ENCODE measurements at places on chromosomes 3 and 15.

DNA sequence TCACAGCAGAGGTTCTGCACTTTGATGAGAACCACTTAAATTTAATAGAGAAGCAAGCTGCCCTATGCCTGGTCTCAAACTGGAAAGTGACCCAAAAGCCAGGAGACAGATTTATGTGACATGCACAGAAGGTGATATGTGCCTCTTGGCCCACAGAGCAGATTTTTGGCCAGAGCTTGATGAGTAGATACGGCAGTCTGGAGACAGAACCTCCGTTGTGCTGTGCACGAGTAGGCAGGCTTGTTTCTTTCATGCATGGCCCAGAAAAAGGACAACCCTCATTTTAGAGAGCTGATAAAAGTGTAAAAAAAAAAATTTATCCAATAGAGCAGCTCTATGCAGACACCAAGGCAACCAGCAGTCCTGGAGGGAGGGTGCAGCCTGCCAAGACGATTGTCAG, 423.1 kb downstream of the CNTN6 start:
- no peak for DNase-seq

GRCh38 chr3:39812537-39812936, 3.1 kb downstream of the MYRIP start:
- DNase-seq = no peak

DNA sequence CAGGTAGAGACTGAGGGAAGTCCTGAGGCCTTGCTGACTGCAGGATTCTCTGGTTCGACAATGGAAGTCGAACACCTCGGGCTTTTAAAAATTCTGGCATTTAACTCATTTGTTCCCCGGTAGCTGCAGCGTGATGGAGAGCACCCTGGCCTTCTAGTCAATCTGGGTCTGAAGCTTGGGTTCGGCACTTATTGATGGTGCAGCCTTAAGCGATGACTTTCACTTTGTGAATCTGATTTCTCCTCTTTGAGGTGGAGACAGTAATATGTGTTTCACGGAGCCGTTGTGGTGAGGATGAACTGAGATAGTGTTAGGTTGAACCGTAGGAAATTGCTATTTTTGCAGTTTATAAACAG, 621 bp upstream of the PARP6 start:
- no peak for DNase-seq

DNA sequence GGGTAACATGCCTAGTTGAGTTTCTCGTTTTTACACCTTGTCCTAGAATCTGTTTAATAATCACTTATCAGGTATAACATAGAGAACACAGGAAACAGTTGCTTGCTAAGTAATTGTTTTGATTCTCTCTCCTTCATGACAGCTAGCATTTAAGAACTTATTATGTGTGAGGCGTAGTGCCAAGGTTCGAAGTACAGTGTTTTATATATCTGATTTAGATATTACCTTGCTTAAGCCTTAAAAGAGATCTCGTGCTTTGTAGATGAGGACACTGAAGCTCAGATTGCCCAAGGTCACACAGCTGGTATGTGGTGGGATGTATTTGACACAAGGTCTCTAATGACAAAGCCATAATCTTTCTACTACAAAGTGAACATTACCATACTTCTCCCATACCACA, 29.0 kb upstream of the IFT57 start:
- no peak for DNase-seq

GRCh38 chr3:182078316-182078715, 366.6 kb downstream of the SOX2 start:
- DNase-seq = no peak

DNA sequence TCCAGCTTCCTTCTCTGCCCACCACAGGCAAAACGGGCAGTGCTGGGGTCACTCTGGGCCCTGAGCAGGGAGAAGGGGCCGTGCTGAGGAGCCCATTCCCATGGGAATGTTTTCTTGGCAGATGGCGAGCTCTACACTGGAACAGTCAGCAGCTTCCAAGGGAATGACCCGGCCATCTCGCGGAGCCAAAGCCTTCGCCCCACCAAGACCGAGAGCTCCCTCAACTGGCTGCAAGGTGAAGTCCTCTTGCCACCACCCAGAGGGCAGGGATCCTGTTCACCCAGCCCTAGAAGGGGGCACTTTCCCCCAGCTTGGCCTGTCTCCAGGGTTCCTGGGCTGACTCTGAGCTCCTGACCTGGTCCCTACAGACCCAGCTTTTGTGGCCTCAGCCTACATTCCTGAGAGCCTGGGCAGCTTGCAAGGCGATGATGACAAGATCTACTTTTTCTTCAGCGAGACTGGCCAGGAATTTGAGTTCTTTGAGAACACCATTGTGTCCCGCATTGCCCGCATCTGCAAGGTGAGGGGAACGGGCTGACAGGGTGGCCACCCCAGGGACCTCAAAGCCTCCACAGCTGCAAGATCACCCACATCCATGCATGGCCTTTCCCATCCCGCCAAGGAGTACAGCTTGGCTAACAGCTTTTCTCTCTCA, 12.4 kb downstream of the CIB1 start:
- no peak for DNase-seq

DNA sequence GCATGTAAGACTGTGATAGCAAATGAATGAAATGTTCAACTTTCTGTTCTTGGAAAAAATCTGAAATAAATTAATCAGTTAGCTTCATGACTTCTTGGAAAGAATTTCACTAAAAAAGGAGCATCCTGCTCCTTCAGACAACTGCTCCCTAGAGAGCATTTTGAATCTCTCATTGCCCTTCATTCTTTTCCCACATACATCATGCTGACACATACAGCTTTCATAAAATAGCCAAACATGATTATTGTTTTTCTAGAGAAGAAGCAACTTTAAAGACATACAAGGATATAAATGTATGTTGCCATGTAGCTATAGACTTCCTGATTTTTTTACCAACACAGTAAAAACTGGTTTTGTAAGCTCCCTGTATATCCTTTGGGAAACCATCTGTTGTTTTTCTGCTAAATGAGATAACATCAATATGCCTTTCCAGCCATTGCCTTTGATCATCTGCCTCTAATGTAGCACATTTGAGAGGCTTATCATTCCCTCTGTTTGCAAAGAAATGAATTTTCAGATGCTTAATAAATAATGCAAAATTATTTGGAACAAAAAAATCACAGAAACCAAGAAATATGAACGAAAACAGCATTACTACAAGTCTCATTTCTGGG, 248.2 kb upstream of the GPR149 start:
- DNase-seq = no peak

DNA sequence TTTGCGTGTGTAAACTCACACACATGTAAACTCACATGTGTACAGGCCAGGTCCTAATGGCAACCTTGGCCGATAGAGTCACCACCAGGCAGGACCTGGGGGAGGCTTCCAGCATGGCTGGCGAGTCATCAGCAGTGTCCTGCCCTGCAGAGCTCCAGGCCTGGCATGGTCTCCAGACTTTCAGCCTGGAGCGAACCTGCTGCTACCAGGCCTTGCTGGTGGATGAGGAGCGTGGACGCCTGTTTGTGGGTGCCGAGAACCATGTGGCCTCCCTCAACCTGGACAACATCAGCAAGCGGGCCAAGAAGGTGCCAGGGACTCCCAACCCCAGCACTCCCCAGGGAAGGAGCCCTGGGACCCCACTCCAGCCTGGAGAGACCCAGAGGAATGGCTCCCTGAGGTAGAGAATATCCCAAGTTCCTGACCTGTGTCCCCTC, 1.0 kb downstream of the SEMA3B start:
- DNase-seq = no peak

DNA sequence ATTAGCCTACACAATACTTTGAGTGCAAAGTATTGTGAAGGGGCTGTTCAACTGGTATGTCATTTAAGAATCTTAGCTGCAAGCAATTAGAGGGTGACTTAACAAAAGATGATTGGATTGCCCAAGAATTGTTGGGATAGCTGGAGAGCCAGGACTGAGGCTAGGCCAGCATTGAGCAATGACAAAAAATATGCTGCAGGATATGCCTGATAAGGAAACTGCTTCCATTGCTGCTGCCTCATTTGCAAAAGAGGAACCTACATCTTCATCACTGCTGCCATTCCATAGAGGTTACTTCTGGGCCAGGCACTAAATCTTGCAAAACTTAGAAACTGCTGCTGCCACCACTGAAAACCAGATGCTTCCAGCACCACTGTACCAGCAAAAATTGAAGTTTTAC, 108.0 kb upstream of the TBC1D5 start:
- no peak for DNase-seq

DNA sequence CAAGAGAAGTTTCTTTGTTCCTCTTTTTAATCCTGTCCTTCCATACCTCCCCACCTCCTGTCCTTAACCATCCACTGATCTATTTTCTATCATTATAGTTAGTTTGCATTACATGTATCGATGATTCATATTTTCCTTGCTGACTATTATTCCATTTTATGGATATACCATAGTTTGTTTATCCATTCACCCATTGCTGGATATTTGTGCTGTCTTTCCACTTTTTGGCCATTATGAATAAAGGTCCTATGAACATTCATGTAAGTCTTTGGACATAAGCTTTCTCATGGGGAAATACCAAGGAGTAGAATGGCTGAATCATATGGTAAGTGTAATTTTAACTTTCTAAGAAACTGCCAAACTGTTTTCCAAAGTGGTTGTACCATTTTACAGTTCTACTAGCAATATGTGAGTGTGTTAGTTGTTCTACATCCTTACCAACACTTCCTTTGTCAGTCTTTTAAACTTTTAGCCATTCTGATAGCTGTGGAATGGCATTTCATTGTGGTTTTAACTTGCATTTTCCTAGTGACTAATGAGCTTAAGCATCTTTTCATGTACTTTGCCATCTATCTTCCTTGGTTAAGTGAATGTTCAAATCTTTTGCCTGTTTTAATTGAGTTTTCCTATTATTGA, 11.7 kb downstream of the ATP6V1A start:
- DNase-seq = no peak

DNA sequence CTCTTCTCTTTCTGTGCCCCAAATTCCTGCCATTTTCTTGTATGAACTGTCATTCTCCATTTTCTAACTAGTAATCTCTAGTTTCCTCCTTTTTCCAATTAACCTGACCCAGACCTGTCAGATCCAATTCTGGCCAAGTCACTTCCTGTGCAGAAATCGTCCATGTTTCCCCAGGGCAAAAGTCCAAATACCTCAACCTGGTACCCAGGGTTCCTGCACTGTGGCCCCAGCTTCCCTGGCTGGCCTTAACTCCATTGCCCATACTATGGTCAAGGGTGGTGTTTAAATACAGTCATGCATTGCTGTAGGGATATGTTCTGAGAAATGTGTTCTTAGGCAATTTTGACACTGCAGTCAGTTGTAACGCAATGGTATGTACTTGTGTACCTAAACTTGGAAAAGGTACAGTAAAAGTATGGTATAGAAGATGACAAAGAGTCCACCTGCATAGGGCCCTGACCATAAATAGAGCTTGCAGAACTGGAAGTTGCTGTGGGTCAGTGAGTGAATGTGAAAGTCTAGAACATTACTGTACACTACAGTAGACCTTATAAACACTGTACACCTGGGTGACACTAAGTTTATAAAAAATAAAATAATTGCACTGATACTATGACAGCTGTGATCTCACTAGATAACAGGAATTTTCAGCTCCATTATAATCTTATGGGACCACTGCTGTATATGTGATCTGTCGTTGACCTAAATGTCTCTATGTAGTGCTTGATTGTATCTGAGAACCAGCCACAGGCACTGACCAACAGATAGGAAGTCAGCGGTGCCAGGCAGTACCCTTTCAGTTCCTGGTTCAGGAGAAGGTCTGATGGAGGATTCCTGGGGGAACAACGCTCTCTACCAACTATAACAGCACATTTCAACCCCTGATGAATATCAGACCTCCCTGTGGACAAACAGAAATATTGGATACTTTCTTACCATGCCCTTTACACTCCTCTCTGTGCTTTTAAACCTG, 336.1 kb upstream of the PROK2 start:
- no peak for DNase-seq

GRCh38 chr3:195829897-195830254, 18.1 kb upstream of the MUC4 start:
- DNase-seq = no peak

DNA sequence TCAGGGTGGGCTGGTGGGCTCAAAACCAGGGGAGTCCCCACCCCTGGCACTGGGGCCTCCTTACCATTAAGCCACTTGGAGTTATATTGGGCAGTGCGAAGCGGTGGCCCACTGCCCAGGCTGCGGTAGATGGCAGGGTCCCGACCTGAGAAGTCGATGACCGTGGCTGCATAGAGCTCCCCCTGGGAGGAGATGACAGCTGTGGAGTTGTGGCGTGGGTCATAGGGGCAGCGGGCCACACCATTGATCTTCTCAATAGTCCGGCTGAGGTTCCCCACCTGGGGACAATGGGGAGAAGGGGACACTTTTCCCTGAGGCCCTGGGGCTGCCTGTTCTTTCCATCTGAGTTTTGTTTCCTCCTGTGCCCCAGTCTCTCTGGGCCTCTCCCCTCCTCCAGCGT, 99.8 kb downstream of the SEMA5B start:
- DNase-seq = no peak

DNA sequence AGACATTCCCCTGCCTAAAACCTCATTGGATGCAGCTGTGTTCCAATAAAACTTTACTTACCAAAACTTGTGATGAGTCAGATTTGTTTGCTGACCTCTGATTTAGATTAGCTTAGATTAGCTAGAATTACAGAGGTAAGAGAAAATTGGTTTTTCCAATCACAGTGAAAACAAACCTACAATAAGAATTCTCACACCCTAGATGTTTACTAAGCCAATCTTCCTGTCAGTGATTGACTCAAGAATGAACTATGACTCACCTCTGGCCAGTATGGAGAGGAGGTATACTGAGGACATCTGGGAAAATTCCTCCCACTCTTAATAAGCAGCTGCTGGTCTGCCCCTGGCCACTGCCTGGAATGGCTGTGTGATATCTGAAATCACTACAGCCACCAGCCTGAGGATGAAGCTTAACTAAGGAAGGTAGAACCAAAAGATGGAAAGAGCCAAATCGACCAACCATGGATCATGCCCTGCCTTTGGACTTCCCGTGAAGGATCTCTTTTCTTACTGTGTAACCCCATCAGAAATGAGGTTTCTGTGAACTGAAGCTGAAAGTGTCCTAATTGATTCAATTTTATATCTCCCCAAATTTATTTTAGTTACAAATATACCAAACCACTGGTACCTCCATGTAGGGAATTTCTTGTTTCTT, 19.0 kb upstream of the GHSR start:
- DNase-seq = no peak

DNA sequence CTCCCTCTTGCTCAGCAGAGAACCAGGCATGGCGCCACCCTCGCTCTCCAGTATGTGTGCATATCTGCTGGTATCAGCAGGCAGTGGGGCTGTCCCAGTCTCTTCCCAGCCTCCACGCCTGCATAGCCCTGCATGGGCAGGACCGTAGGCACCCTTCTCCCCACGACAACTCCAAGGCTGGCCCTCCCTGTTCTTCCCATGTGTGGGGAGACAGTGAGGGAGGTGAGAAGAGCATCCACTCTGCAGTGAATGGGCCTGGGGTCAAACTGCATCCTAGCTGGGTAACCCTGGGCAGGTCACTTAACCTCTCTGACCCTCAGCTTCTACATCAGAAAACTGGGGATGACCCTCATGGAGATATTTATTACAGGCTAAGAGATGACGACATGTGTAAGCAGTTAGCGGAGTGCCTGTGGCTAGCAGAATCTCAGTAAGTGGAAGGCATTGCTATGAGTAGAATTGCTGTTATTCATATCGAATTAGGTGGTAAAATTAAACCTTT, 13.3 kb upstream of the SSUH2 start:
- no peak for DNase-seq

Measured in SK-N-MC (cell line).